ENCODE measurements at places on chromosomes 2 and 18. TPM values are rescaled to one million over a fixed set of nuclear protein-coding genes. Genes with fewer than 3 reads are reported as not detected.

INO80D gene
- total RNA-seq = 20.4 TPM

DNA sequence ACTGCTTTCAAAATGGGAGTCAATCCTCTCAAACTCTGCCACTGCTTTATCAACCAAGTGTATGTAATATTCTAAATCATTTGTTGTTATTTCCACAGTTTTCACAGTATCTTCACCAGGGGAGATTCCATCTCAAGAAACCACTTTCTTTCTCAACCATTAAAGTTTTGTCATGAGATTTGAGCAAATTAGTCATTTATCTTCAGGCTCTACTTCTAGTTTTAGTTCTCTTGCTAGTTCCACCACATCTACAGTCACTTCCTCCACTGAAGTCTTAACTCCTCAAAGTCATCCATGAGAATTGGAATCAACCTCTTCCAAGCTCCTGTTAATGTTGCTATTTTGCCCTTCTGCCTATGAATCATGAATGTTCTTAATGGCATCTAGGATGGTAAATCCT lies 545.8 kb downstream of the ARHGAP15 start:
- no peak for DNase-seq
- peaks cover 10% of the 10 kb centered on the region for H3K27me3 ChIP-seq
- H3K36me3 ChIP-seq = no peaks in the 10 kb centered on the region
- H3K4me1 ChIP-seq = peaks cover 6% of the 10 kb centered on the region

GRCh38 chr2:144950899-144951560 lies 431.1 kb upstream of the ZEB2 start:
- H3K4me1 ChIP-seq = peaks cover 13% of the 10 kb centered on the region
- no peak overlapping the region for H3K4me3 ChIP-seq
- H3K27me3 ChIP-seq = no peaks in the 10 kb centered on the region
- H3K36me3 ChIP-seq = no peaks in the 10 kb centered on the region
- no peak overlapping the region for H3K27ac ChIP-seq
- DNase-seq = no peak

ASXL3 gene
- total RNA-seq = 15.6 TPM

- H3K27me3 ChIP-seq = no peaks in the 10 kb centered on the region
- no peaks in the 10 kb centered on the region for H3K4me1 ChIP-seq
- DNase-seq = no peak
These were observed 94.2 kb upstream of the FSHR start for GRCh38 chr2:49248506-49248905.

MERTK gene
- 48.4 TPM for total RNA-seq

GRCh38 chr18:57630754-57631595 lies 9.3 kb upstream of the NARS1 start:
- peaks cover 17% of the 10 kb centered on the region for H3K4me1 ChIP-seq
- H3K27me3 ChIP-seq = no peaks in the 10 kb centered on the region
- no peak for DNase-seq
- H3K27ac ChIP-seq = peak overlapping the region; percentile 94
- peak overlapping the region; percentile 97 for H3K4me3 ChIP-seq

TSGA10 gene
- total RNA-seq = 10.9 TPM

DSG1 gene
- 40.8 TPM for total RNA-seq

GRCh38 chr2:52622266-52622665 lies 1145.3 kb upstream of the CHAC2 start:
- no peak for DNase-seq
- peaks cover 17% of the 10 kb centered on the region for H3K4me1 ChIP-seq
- no peaks in the 10 kb centered on the region for H3K36me3 ChIP-seq
- H3K27me3 ChIP-seq = no peaks in the 10 kb centered on the region
- no peak overlapping the region for H3K4me3 ChIP-seq

DNA sequence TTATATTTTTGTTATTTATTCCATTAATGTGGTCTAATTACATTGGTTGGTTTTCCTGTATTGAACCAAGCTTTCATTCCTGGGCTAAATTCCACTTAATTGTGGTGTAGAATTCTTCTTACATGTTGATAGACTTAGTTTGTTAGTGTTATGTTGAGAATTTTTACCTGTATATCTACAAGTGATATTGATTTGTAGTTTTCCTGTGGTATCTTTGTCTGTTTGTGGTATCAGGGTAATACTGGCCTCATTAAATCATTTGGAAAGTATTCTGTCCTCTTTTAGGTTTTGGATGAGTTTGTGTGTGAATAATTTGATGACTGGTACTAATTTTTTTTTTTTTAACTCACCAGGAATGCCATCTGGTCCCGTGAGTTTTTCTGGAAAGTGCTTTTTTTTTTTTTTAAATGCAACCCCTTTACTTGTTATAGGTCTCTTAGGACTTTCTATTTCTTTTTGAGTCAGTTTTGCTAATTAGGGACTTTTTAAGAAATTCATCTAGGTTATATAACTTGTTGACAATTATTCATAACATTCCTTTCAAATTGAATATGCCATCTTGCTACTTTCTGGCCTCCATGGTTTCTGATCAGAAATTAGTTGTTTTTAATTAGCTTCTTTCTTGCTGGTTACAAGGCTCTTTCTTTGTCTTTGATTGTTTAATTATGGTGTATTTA lies 232.8 kb downstream of the CCDC85A start:
- H3K27ac ChIP-seq = no peak overlapping the region
- no peak for DNase-seq
- no peaks in the 10 kb centered on the region for H3K36me3 ChIP-seq
- H3K4me1 ChIP-seq = no peaks in the 10 kb centered on the region

DNA sequence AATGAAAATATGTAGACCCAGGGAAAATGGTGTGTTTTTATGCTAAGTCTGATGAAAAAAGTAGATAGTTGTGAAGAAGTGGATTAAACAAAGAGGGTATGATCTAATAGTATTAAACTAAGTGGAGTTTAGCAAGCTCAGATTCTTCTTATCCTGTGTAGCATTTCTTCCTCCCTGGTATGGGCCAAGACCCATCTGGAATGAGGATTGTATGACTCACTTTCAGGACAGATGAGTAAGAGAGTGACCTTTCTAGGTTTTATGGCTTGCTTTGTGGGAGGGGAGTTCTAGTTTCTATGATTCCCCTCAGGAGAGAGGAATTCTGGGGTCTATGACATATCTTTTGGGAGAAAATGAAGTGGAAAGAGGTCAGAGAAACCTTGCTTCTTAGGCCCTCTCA lies 550.1 kb downstream of the SPAG16 start:
- no peaks in the 10 kb centered on the region for H3K4me1 ChIP-seq
- no peaks in the 10 kb centered on the region for H3K27me3 ChIP-seq
- no peak overlapping the region for H3K27ac ChIP-seq
- H3K4me3 ChIP-seq = no peak overlapping the region

DNA sequence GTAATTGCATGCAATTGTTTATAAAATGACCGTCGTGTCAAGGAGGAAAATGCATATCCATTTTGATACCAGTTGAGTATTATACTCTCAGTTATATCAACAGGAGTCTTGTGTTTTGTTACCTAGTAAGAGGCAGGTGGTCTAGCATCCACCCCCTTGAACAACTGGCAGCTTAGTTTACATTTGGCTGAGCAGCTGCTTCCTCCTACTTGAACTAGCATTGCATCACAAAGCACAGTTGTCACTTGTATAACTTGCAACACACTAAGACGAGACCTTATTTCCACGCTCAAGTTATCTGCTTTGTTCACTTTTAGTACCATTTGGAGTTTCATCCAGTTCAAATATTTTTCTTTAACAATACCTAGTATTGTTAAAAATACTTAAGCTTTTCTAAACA lies 75.4 kb upstream of the UBE2E3 start:
- no peaks in the 10 kb centered on the region for H3K27me3 ChIP-seq
- no peaks in the 10 kb centered on the region for H3K4me1 ChIP-seq
- DNase-seq = no peak
- H3K36me3 ChIP-seq = no peaks in the 10 kb centered on the region
- H3K27ac ChIP-seq = no peak overlapping the region

ADAM23 gene
- total RNA-seq = 20.2 TPM
